ENCODE measurements at places on chromosomes 13 and 19. TPM values are rescaled to one million over a fixed set of nuclear protein-coding genes. Genes with fewer than 3 reads are reported as not detected.
A peak's percentile ranks its signal among the peaks of the same experiment; 100 is the strongest.

GRCh38 chr13:91400671-91401070 is 2.2 kb downstream of the GPC5 start:
- H3K27me3 ChIP-seq: no peaks in the 10 kb centered on the region
- peaks cover 6% of the 10 kb centered on the region for H3K4me1 ChIP-seq
- no peaks in the 10 kb centered on the region for H3K36me3 ChIP-seq
- no peak overlapping the region for H3K4me3 ChIP-seq
- no peak overlapping the region for H3K27ac ChIP-seq

DNA sequence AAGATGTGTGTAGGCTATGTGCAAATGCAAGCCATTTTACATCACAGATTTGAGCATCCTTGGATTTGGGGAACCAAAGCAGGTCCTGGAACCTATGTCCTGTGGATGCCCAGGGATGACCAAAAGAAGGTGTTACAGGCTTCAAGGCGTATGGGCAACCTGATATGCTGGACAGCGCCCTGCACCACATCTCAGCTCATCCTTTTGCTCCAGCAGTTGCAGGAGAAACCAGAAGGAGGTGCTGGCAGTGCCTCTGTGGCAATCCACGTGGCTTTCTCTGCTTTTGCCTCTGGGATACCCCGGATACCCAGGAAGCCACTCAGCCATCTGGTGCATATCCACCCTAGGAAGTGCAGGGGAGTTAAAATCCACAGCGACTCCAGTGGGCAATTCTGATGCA is 110.3 kb upstream of the VSTM2B start:
- no peak overlapping the region for H3K4me3 ChIP-seq
- no peak overlapping the region for H3K27ac ChIP-seq
- no peak for DNase-seq
- H3K4me1 ChIP-seq: peaks cover 16% of the 10 kb centered on the region
- no peaks in the 10 kb centered on the region for H3K27me3 ChIP-seq
- no peaks in the 10 kb centered on the region for H3K36me3 ChIP-seq

DNA sequence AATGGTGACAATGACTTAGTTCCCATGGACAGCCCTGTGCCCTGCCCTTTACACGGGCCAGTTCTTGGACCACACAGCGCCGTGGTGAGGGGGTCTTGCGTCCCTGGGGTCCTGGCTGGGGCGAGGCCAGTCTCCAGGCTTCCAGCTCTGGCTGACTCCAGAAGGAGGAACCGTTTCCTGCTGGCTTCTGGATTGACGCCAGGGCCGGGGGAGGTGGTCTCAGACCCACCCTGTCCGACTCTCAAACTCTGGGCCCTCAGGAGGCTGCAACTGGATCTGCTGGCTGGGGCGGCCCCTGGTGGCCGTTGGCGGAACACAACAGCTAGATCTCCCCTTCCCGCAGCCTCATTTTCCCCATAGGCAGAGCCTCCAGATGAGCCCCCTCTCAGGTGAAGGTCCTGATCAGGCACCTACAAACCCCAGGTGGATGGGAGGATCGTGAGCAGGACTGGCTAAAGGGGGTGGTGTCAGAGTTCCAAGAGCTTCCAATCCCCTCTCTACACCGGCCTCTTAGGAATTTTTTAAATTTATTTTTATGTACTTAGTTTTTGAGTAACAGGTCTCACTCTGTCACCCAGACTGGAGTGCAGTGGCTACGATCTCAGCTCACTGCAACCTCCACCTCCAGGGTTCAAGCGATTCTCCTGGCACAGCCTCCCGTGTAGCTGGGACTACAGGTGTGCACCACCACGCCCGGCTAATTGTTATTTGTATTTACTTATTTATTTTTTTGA is 8.0 kb downstream of the CCDC194 start:
- H3K27me3 ChIP-seq: no peaks in the 10 kb centered on the region
- peak; percentile 84 for DNase-seq
- H3K36me3 ChIP-seq: no peaks in the 10 kb centered on the region

DNA sequence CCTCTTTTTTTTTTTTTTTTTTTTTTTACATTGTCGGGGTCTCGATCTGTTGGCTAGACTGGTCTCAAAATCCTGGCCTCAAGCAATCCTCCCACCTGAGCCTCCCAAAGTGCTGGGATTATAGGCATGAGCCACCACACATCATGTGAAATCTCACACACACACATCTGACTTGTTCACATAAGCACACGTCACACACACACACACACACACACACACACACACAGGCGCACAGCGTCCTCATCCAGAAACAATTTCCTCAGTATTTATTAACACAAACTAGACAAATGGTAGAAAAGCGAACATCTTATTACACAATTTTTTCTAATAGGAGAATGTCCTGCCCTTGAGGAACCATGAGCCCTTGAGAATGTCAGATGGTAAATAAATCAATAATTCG is 5.1 kb upstream of the SYCN start:
- H3K36me3 ChIP-seq: no peaks in the 10 kb centered on the region
- H3K27ac ChIP-seq: no peak overlapping the region
- no peak for DNase-seq
- no peaks in the 10 kb centered on the region for H3K27me3 ChIP-seq
- no peak overlapping the region for H3K4me3 ChIP-seq
- H3K4me1 ChIP-seq: no peaks in the 10 kb centered on the region

DNA sequence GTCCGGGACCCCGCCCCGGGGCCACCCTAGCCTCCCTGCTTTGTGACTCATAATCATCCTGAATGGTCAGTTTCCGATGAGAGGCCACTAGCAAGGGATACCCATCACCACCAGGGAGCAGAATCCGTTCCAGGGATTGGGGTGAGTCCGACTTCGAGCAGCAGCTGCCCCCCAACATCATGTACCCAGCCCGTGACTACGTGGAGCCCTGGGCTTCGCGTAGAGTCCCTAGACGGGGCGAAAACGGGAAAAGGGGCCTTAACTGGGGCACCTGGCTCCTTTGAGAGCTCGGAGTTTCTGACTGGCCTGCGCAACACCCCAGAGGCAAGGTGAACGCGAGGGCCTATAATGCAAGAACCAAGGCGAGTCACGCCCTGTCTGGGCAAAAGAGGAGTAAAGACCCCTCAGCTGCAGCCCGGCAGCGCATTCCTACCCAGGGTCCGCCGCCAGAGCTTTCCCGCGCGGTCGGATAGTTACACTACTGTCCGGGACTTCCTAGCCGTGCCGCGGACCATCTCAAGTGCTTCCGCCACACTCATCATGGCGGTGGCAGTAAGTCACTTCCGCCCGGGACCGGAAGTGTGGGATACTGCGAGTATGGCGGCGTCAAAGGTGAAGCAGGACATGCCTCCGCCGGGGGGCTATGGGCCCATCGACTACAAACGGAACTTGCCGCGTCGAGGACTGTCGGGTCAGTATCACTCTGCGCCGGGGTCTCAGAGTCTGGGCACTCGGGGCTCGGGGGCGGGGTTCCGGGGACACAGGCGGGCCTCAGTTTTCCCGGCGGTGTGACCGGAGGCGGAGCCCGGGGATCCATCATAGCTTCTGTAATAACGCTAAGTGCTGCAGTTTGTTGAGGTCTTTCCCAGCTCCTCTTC is at the start of gene NDUFA13:
TSS of gene NDUFA13 (plus strand) at position 584 of the 878 bp plus-strand sequence. CDS start at position 598, 14 bp downstream.
- peak; percentile 97 for DNase-seq
- no peaks in the 10 kb centered on the region for H3K4me1 ChIP-seq
- H3K27ac ChIP-seq: peak within 1 kb of the TSS; percentile 84
- no peaks in the 10 kb centered on the region for H3K27me3 ChIP-seq
- H3K36me3 ChIP-seq: no peaks in the 10 kb centered on the region

DNA sequence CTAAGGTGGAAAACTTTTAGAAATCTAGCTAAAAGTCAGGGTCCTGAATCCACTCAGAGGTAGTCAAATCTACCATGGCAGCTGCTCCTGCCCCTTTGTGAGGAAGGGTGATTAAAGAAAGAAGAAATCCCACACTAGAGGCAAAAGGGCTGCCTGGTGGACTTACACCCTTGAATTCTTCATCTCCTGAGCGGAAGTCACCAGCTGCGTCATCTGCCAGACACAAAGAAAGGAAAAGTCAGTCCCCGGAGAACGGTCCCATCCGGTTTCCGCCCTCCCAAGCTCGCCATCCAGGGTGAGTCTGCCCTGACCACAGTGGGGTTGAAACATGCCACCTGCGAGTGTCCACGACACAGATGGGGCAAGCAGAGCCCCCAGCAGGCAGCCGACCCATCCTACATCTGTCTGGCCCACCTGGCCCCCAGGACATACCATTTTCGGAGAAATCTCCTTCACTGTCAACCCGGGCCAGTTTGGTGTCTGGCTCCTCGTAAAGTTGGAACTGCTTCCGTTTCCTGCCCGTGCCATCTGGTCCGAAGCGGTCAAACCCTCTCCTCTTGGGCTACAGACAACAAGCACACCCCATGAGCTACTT is 7.7 kb downstream of the AKAP8 start:
- no peak for DNase-seq
- no peaks in the 10 kb centered on the region for H3K27me3 ChIP-seq
- H3K36me3 ChIP-seq: peaks cover 36% of the 10 kb centered on the region
- no peak overlapping the region for H3K4me3 ChIP-seq

- no peak overlapping the region for H3K27ac ChIP-seq
- H3K36me3 ChIP-seq: no peaks in the 10 kb centered on the region
- no peak overlapping the region for H3K4me3 ChIP-seq
- no peaks in the 10 kb centered on the region for H3K27me3 ChIP-seq
- H3K4me1 ChIP-seq: no peaks in the 10 kb centered on the region
These were observed 596.6 kb downstream of the KCTD12 start for GRCh38 chr13:76289558-76289957.

- no peak overlapping the region for H3K27ac ChIP-seq
- DNase-seq: no peak
- H3K27me3 ChIP-seq: no peaks in the 10 kb centered on the region
- no peaks in the 10 kb centered on the region for H3K36me3 ChIP-seq
- H3K4me1 ChIP-seq: no peaks in the 10 kb centered on the region
- no peak overlapping the region for H3K4me3 ChIP-seq
These were observed 65.3 kb downstream of the PEPD start for GRCh38 chr19:33456076-33456844.

DNA sequence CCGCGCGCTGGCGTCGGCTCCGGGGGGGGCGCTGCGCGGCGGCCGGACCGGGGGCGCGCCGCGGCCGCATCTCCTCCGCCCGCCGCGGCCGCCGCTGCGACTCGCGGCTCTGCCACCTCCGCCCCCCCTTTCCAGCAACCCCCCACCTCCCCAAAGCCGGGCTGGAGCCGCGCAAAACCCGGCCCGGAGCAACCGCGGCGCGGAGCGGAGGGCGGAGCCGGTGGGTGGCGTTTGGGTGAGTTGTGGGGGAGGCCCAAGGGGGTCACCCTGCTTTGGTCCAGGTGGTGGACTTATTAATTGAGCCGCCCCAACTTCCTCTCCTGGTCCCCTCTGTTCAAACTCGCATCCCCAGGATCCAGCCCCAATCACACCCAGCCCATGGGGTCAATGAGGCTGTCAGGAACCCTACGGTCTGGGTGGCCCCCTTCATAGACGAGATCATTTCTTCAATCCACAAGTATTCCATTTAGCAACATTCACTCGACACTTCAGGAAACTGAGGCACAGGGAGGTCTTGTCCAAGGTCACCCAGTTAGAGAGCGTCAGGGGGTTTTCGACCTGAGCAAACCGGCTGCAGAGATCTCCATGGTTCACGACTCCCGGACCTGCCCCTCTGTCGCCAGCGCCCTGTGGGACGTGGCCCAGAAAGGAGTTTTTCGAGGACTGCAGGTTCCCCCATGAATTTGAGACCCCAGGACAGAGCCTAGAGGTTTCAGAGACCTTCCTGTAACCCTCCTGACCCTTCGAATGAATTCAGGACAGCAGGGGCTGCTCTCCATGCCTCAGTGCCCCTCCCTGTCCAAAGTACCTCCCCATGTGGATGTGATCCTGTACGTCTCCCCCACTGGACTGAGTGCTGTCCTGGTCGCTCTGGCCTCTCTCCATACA is 22.4 kb upstream of the SEMA6B start:
- no peaks in the 10 kb centered on the region for H3K36me3 ChIP-seq
- peaks cover 40% of the 10 kb centered on the region for H3K27me3 ChIP-seq
- H3K27ac ChIP-seq: no peak overlapping the region
- H3K4me3 ChIP-seq: no peak overlapping the region

GRCh38 chr19:54164369-54165068 is 5.0 kb upstream of the LENG1 start:
- H3K27ac ChIP-seq: no peak overlapping the region
- H3K36me3 ChIP-seq: no peaks in the 10 kb centered on the region
- H3K27me3 ChIP-seq: no peaks in the 10 kb centered on the region
- no peak overlapping the region for H3K4me3 ChIP-seq
- no peak for DNase-seq

DNA sequence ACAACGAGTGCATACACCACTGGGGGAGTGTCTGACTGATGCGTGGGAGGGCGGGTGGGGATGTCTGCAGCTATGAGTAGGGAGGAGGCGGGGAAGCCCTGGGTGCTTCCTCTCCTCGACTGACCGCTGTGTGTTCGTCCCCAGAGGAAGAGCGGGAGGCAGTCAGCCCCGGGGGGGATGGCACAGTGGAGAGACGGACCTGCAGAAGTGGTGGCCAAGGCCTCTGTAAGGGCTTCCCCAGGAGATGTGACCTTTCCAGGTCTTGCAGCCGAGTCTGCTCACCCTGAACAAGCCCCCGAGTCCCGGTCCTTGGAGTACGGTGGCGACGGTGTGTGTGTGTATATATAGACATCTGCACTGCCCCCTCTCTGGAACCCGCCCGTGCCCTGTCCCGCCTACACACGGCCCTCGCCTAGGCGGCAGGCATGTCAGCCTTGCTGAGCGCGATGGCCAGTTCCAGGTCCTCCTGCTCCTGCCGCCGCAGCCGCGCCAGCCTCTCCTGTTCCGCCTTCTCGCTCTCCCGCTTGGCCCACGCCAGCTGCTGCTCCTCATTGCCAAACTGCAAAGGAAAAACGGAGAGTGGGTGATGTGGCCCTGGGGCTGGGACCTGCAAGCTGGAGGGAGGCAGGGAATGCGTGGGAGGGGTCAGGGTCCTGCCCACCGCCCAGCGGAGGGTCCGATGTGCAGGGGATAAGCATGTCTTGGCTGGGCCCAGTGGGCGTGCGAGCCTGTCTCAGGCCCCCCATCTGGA is 30.8 kb downstream of the KLF2 start:
- H3K27me3 ChIP-seq: no peaks in the 10 kb centered on the region
- no peak overlapping the region for H3K4me3 ChIP-seq
- no peak for DNase-seq
- peak overlapping the region; percentile 15 for H3K27ac ChIP-seq
- no peaks in the 10 kb centered on the region for H3K36me3 ChIP-seq
- peaks cover 6% of the 10 kb centered on the region for H3K4me1 ChIP-seq

DNA sequence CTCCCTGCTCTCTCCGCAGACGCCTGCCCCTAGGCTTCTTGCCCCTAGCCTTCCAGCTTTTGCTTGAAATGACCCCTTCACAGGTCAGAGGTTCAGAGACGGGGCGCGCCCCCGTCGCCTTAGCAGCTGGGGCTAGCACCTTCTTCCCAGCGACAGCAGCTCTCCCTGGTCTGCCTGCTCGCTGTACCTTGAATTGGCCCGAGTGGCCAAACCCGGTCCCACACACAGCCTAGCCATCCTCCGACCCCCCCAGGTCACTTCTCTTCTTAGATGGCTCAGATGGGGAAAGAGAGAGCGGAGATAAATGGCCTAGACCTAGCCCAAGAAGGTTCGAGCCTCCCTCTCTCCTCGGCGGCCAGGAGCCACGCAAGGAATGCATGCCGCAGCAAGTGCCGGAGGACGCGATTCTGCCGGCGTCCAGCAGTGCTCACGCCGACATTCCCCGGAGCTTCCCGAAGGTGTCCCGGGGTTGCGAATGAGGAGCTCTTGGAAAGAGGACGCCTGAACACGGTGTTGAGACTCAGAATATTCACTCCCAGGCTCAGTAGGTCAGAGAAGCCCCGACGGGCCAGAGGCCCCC is 1.3 kb downstream of the CDX2 start:
- no peak overlapping the region for H3K27ac ChIP-seq
- peaks cover 88% of the 10 kb centered on the region for H3K27me3 ChIP-seq
- H3K36me3 ChIP-seq: no peaks in the 10 kb centered on the region
- H3K4me1 ChIP-seq: peaks cover 6% of the 10 kb centered on the region
- DNase-seq: no peak
- H3K4me3 ChIP-seq: no peak overlapping the region

The KLK1 gene
- not detected for total RNA-seq

The WDR62 gene
- total RNA-seq: 2.2 TPM

The PSG11 gene
- total RNA-seq: not detected

The LYL1 gene
- 25.9 TPM for total RNA-seq

The MOB3A gene
- 45.2 TPM for total RNA-seq

The LIM2 gene
- not detected for total RNA-seq

All from lung (tissue), 17 donors.